Glutamatergic neuron (in vitro differentiated cells): ENCODE measurements at places on chromosomes 5 and 9.

DNA sequence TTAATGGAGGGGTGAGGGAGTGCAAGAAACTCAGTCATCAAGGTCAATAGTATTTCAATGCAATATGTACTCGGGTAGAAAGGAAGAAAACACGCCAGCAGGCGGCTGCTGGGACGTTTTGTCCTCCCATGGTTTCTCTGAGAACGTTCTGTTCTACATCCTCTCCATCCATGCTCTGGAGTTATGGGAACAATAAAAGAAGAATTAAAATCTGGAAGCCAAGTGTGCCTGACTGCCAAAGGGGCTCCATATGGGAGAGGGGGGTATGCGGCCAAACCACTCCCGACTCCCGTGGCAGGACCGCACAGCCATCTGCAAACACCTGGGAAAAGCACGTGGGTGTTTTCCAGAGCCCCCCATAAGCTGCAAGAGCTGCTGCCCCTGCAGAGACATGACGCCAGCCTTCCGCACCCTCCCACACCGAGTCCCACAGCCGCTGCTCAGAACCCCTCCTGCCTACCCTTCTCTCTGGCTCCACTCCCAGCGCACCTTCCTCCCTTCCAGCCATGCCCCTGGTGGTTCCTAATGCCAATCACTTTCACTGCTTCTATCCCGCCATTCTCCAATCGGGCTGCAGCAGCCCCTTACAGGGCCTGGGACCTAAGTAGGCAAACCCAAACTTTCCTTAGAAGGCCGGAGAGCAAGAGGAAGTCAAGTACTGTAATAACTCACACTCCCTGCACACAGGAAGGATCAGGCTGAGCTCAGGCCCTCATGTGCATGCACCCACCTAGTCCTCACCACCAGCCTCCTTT is 241.6 kb downstream of the SYK start:
- no peak for DNase-seq

GRCh38 chr5:109328626-109329025 is 81.1 kb downstream of the PJA2 start:
- no peak for DNase-seq

DNA sequence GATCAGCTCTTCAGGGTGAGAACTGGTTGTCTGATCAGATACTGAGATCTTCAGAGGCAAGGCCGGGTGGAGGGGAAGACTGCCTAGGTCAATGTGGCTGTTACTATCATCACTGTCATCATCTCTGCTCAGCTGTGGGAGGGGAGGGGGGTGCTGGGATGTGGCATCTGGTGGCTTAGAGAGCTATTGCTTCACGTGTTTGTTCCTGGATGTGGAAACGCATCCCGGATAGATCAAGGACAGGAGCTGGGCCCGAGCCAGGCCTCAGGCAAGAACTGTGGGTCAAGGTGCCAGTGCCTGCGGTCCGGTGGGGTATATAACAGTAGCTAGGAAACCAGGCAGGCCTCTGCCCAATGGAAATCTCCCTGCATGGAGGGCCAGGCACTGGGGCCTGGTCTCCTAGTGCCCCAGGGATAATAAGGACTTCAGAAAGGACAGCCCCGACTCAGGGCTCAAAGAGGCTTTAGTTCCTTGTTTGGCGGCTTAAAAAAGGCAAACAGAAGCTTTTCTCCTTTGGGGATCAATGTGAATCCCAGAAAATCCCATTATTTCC is 30.3 kb upstream of the TIFAB start:
- no peak for DNase-seq

DNA sequence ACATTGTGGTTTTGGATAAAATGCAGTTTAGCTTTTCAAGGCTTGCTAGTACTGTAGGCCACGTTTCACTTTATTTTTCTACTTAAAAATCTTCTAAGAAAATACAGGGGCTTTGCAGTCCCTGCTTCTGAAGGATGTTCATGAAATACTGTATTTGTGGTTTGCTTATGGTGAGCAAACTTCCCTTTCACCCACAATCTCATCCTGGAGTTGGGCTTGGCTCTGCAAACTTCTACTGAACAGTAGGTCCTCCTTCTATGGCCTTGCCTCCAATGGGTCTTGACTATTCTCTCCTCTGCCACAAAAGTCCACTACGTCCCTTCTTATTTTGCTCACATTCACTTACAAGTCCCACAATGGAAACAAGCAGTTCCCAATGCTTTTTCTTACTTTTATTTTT is 502.7 kb upstream of the KLF4 start:
- no peak for DNase-seq

GRCh38 chr5:16713386-16713928 is 96.7 kb upstream of the RETREG1 start:
- peak; percentile 70 for DNase-seq

DNA sequence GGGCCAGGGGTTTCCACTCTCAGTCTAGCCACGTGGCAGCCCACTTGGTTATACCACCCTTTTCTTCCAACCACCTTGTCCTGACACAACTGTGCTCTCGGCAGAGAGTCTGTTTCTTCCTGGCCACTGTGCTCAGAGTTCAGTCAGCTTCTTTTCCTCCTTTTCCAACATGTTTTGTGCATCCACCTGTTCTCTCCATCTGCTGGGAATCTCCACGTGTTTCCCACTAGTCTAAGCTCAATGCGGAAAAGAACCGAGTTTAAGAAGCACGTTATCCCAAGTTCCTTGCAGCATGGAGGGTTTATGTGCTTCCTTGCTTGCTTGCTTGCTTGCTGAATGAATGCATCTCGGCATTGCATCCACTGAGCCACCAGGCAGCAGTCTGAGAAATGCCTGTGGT is 543.6 kb upstream of the DAP start:
- no peak for DNase-seq

GRCh38 chr5:32017692-32018367 is 156.3 kb downstream of the GOLPH3 start:
- DNase-seq = no peak

- no peak for DNase-seq
Measured at GRCh38 chr5:180718810-180719453, 20.9 kb downstream of the OR2Y1 start.

DNA sequence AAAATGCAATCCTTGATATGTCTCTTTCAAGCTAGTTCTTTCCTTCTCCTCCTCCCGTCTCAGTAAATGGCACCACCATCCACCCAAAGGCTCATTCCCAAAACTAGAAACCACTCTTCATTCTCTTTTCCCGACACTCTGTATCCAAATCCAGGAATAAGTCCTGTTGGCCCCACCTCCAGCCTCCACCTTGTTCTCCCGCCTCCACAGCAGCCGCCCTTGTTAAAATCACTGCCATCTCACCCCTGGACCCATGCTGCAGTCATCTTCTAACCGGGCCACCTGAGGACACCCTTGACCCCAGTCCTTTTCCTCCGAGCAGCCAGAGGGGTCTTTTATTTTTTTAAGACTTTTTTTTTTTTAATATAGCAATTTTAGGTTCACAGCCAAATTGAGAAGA is 9.4 kb downstream of the PDZD2 start:
- DNase-seq = no peak

GRCh38 chr9:85004818-85005413 is 335.4 kb downstream of the NTRK2 start:
- DNase-seq = no peak

GRCh38 chr9:133924453-133924852 is 67.7 kb downstream of the VAV2 start:
- DNase-seq = no peak

DNA sequence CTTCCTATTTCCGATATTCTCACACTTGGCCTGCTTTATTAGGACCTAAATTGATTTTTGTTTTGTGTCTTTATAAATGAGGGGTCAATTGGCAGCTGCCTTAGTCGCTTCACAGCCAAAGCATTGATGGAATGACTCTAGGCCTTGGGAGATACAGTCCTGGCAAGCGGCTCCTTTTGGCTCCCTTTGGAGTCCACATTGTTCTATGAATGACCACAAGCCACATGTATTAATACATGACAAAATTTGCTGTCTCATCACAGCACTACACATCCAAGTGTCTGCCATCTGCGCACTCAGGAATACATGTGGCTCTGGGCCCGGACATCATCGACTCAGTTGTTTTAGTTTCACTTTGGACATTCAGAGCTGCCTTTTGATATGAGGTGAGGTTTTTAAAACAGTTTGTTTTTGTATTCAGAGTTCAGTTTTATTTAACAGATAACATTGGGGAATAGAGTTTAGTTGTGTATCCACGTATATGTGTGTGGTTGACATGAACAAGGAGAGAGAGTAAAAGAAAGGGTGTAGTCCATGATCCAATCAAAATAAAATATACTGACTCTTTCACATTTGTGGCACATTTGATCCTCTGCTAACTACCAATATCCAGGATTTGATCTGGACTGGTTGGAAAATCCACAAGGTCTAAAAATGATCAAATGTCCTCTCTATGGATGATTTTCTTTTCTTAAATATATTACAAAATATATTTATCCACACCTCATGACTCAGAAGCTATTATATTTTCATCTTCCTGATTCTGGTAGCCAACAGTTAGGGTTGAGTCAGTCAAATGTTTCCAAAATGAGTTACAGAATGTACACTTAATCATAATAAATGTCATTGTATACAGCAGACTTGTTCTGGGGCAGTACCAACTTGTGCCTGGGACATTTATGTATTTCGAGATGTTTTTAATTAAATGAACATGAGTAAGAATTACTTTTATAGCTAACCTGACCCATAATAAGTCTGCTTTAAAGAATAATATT is 114.0 kb upstream of the MTAP start:
- no peak for DNase-seq

DNA sequence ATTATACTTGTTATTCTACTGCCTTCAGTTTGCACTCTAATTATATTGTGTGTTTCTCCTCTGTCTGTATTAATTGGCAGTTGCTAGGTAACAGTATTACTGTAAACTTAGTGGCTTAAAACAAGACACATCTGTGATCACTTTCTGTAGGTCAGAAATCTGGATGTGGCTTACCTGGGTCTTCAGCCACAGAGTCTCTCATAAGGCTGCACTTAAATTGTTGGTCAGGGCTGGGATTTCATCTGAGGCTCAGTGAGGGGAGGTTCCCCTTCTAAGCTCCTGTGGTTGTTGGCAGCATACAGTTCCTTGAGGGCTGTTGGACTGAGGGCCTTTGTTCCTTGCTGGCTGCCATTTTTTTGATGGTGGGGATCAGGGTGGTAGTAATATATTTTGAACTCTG is 68.8 kb downstream of the SLC44A1 start:
- DNase-seq = no peak

GRCh38 chr5:150131978-150132694 is 23.5 kb downstream of the PDGFRB start:
- no peak for DNase-seq

GRCh38 chr5:178334861-178335260 is 102.3 kb upstream of the PHYKPL start:
- DNase-seq = no peak

GRCh38 chr9:116436121-116436520 is 251.0 kb upstream of the TRIM32 start:
- no peak for DNase-seq

- DNase-seq = no peak
Measured at GRCh38 chr9:116628716-116629115, 58.4 kb upstream of the TRIM32 start.

GRCh38 chr5:177300236-177300880 is 3.2 kb downstream of the RAB24 start:
- DNase-seq = no peak

DNA sequence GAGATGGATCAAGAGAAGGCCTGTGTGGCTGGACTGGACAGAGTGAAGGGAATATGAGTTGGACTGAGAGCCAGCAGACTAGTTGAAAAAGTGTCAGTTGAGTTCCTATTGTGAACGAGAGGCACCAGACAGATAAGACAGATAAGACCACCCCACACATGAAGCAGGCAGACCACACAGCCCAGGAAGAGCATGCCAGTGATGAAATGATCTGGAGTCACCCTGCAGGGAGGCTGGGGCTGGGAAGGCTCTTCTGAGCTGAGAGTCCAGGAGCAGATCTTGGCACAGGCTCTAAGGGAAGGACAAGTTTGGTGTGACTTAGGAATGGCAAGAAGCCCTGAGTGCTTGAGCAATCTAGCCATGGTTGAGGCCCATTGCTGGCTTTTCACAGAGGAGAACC is 10.6 kb upstream of the SLC25A48 start:
- no peak for DNase-seq

DNA sequence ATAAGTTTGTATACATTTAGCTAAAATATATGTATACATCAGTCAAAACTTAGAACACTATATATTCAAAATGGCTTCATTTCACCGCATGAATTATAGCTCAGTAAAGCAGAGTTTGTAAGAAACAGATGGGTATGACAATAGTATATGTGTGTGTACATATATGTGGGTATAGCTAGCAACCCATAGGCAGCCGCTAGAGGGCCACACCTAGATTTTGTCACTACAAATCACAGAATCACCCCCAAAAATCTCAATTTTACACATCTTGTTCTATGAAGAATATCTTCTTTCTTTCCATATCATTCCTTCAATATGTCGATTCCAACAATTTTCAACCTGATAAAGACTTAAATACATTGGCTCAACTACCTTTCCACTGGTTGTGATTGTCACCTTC is 357.8 kb upstream of the CCNG1 start:
- DNase-seq = peak; percentile 15

GRCh38 chr9:115285836-115286235 is 167.9 kb upstream of the TNC start:
- DNase-seq = no peak

- DNase-seq = no peak
Measured at GRCh38 chr9:6575324-6576034, 70.0 kb downstream of the GLDC start.
